Kidney (tissue), 22 donors: ENCODE measurements at places on chromosomes 3 and 15.

DNA sequence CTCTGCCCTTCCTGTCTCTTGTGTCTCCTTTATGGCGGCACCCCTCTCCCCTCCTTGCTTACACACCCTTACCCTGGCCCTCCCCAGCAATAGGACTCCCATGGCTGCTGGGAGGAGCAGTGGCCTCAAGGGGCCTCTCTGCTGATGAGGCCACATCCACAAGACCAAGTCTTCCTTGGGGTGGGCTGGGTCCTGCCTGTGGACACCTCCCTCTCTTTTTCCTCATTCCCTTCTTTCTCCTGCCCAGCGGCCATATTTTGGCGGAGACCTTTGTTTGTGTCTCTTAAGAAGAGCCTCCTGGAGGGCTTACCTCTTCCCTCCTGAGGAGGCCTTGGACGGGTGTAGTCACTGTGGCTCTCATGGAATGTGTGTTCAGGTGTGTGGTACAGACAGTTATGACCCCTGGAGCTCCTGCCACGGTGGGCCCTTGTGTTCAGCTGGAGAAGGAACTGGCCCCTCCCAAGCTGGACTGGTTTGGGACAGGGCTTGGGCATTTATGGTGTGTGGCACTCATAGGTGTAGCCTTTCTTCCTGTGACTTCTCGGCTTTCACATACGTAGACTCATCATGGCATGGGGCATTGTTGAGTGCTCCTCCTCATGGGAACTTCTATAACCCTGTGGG is 56.6 kb upstream of the APEH start:
- DNase-seq: no peak

- DNase-seq: no peak
Observed at GRCh38 chr3:4471907-4472306, 4.8 kb upstream of the SUMF1 start.

DNA sequence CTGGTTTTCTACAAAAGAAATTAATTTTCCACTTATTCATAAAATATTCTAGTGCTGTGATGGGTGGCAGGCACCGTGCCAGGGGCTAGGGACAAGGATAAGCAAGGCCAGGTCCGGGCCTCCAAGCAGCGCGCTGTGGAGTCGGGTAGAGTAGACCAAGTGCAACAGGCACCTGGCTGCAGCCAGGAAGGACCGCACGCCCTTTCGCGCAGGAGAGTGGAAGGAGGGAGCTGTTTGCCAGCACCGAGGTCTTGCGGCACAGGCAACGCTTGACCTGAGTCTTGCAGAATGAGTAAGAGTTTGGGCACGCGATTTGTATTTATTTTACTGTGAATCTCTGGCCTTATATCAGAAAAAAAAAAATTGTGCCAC is at the start of gene CASR:
TSS of gene CASR (plus strand) at position 148 of the 372 bp plus-strand sequence. CDS start 70,522 bp downstream, outside the sequence.
- DNase-seq: peak; percentile 25

DNA sequence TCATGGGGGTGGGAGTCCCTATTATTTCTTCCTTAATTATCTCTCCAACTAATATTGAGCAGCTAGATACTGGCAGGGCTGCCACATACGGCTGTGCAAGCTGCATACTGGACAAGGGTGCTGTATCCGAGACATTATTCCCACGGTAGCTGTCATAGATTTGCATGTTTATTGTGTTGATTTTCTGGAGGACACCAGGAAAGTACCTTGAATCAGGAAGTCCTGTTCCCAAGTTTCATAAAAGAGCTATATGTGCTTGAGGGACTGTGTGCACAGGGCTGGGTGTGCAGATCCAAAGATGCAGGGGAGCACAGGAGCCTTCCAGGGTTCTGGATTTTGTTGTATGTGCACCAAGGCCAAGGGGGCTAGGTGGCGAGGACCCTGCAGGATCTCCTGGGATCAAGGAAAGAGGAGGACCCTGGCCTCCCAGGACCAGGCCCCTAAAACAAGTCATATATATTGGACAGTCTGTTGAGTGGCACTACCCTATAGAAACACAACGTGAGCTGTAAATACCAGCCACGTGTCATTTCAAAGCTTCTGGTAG is 119.2 kb upstream of the ALDH1A3 start:
- DNase-seq: no peak

GRCh38 chr3:14410503-14411165 is 8.2 kb downstream of the SLC6A6 start:
- DNase-seq: no peak

GRCh38 chr15:29149738-29150075 is 119.9 kb downstream of the NSMCE3 start:
- DNase-seq: no peak

GRCh38 chr15:64010719-64011118 is 35.6 kb downstream of the DAPK2 start:
- DNase-seq: peak; percentile 29

DNA sequence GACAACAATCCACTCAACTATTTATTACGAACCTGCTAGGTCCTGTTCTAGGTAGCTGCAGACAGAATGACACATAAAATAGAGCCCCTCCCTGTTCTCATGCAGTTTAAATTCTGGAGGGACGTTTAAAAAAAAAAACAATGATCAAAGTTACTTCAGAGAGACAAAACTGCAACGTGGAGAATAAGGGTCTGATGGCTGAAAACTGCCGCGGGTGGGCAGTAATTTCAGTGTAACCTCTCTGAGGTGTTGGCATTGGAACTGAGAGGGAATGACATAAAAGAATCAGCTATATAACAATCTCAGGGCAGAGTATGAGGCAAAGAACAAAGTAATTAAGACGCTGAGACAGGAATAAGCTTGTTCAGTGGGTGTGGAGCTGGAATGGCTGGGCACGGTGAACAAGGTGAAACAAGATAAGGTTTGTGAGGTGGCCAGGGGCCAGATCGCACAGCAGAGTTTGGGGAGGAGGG is 19.5 kb downstream of the TBL1XR1 start:
- peak; percentile 34 for DNase-seq

GRCh38 chr3:99645277-99646106 is 7.1 kb downstream of the COL8A1 start:
- DNase-seq: no peak

DNA sequence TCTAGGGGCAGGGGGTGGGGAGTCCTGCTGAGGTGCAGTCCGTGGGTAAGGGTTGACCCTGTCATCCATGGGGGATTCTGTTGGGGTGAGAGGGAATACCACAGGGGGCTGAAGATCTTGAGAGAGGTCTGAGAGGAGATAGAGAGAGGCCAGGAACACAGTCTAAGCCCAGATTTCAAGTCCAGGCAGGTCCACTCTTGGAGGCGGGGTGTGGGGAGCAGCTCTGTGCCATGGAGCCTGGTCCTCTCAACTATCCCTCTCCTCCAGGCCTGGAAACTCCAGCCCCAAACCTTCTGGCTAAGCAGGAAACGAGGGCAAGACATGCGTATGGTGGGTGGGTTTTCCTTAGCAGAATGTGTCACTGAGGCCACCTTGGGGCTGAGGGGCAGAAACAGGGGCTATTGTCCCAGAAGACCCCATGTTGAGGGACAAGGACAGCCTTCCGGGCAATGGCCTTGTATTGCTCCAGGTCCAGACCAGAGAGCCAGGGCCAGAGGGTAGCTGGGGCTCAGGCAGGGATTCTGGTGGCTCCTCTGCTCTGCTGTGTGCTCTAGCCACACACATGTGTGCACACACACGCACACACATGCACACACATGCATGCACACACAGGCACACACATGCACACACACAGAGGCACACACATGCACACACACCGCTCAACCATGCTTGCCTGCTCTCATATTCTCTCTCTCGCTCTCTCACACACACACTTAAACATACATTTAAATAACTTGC is 48.6 kb upstream of the MAGEF1 start:
- DNase-seq: no peak
